ENCODE measurements at places on chromosomes 11 and 22.
A peak's percentile ranks its signal among the peaks of the same experiment; 100 is the strongest.

DNA sequence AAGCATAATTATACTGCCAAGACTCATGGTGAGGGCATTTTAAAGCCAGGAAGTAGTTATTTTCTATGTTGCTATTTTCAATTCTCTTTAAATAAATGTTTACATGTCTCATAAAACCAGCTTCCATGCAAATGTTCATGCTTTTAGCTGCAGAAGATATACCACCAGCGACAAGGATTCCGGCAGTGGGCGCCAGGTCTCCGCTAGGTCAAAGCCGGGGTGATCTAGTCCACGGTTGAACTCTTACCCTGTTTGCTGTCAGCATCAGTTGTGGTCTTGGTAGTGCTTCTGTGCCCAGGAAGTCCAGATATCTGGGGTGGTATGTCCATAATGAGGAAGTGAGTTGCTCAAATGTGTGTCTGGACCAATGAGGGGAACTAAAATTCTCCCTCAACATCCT lies 265.7 kb downstream of the BRD1 start:
- no peak overlapping the region for H3K27ac ChIP-seq
- H3K4me1 ChIP-seq: no peaks in the 10 kb centered on the region
- no peak for DNase-seq
- H3K27me3 ChIP-seq: no peaks in the 10 kb centered on the region
- no peak overlapping the region for H3K4me3 ChIP-seq

DNA sequence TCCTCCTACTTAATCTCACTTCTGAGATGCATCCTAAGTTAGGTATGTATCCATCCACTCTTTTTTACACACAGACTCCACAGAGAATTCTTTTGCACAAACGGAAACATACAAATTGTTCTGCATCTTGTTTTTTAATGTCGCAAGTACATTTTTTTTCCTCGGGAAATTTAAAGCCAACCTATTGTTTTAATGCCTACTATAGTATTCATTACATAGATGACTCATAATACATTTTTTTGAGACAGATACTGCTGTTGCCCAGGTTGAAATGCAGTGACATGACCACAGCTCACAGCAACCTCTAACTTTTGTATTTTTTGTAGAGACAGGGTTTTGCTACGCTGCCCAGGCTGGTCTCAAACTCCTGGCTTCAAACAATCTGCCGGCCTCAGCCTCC lies 90.8 kb upstream of the TMEM45B start:
- DNase-seq: no peak
- no peaks in the 10 kb centered on the region for H3K36me3 ChIP-seq
- no peak overlapping the region for H3K27ac ChIP-seq
- H3K4me1 ChIP-seq: peaks cover 10% of the 10 kb centered on the region

DNA sequence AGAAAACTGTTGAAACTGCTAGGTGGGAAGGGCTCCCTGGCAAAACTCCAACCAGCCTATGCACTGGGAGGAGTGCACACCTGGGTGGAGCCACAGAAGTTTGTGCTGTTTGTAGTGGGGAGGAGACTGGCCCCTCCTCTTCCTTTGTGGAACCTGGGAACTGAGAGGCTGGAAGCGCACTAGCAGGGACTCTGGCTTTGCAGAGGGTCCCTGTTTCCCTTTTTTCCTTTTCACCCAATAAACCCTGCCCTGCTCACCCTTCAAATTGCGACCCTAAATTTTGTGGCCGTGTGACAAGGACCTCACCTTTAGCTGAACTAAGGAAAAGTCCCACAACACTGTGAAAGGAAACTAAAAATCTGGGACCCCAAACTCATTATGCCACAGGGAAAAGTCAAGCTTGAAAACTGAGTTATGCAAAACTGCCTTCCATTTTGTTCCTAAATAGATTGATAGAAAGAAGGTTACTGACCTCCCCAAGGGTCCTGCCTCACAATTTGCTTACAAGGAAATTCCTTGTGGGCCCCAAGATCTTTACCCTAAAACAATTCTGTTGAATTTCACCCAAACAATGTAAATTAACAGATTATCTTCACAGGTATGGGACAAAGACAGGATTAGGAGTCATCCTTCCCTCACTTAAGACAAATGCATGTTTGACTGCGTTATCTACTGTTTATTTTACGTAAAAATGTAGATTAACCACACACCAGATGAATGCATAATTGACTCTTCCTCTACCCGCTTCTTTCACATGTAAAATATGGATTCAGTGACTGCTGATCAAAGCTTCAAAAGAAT lies 81.0 kb downstream of the SLC36A4 start:
- no peaks in the 10 kb centered on the region for H3K27me3 ChIP-seq
- H3K36me3 ChIP-seq: no peaks in the 10 kb centered on the region
- DNase-seq: no peak
- H3K27ac ChIP-seq: no peak overlapping the region
- no peaks in the 10 kb centered on the region for H3K4me1 ChIP-seq

- H3K27ac ChIP-seq: peak overlapping the region; percentile 86
- H3K4me1 ChIP-seq: peaks cover 86% of the 10 kb centered on the region
- H3K4me3 ChIP-seq: no peak overlapping the region
Observed at GRCh38 chr22:26550498-26551033, 38.3 kb upstream of the TFIP11 start.

GRCh38 chr11:2136209-2136951 lies 2.8 kb downstream of the IGF2 start:
- H3K27me3 ChIP-seq: no peaks in the 10 kb centered on the region
- DNase-seq: no peak
- H3K4me1 ChIP-seq: peaks cover 22% of the 10 kb centered on the region
- no peak overlapping the region for H3K4me3 ChIP-seq
- H3K36me3 ChIP-seq: no peaks in the 10 kb centered on the region

GRCh38 chr11:118789501-118790356 lies 1.2 kb downstream of the DDX6 start:
- peak overlapping the region; percentile 53 for H3K4me3 ChIP-seq
- peaks cover 53% of the 10 kb centered on the region for H3K4me1 ChIP-seq
- peak; percentile 49 for DNase-seq
- peak overlapping the region; percentile 98 for H3K27ac ChIP-seq

GRCh38 chr22:17629641-17630040 lies 1.1 kb upstream of the ATP6V1E1 start:
- H3K4me1 ChIP-seq: peaks cover 23% of the 10 kb centered on the region
- no peak for DNase-seq
- no peaks in the 10 kb centered on the region for H3K36me3 ChIP-seq
- H3K4me3 ChIP-seq: no peak overlapping the region
- H3K27ac ChIP-seq: no peak overlapping the region
- no peaks in the 10 kb centered on the region for H3K27me3 ChIP-seq

Measured in body of pancreas (tissue), 4 donors.